ENCODE measurements at places on chromosomes 1 and 21.

DNA sequence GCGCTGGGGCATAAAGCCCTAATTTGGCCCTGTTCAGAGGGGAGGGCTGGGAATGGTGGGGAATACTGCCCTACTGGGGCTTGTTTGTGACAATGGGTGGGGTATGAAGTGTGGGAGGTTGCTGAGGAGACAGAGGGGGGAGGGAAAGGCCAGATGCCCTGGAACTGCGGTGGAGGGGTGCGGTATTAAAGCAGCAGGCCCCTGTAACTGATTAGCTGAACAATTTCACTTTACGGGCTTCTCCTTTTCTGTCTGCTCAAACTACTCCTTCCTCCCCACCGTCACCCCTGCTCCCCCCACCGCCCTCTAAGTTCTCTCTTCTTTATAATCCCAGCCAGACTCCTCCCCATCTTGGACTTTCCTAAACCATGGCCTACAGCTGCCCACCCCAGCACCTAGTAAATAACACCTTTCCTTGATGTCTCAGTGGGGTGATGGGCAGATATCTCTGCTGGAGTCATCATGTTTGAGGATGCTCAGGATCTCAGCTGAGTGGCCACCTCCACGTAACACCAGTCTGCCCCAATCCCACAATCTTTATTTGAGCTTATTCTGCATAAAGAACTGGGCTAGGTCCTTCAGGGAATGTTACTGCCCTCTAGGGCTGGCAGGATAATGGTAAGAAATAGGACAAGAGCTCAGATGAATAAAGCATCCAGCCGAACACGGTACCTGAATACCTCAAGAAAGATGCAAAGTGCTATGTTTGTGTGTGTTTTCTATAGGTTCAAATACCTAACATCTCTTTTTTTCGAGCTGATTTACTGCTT is 33.5 kb downstream of the XCL1 start:
- no peak for DNase-seq

- DNase-seq = no peak
These were observed 33.5 kb downstream of the CYYR1 start for GRCh38 chr21:26539566-26539965.

DNA sequence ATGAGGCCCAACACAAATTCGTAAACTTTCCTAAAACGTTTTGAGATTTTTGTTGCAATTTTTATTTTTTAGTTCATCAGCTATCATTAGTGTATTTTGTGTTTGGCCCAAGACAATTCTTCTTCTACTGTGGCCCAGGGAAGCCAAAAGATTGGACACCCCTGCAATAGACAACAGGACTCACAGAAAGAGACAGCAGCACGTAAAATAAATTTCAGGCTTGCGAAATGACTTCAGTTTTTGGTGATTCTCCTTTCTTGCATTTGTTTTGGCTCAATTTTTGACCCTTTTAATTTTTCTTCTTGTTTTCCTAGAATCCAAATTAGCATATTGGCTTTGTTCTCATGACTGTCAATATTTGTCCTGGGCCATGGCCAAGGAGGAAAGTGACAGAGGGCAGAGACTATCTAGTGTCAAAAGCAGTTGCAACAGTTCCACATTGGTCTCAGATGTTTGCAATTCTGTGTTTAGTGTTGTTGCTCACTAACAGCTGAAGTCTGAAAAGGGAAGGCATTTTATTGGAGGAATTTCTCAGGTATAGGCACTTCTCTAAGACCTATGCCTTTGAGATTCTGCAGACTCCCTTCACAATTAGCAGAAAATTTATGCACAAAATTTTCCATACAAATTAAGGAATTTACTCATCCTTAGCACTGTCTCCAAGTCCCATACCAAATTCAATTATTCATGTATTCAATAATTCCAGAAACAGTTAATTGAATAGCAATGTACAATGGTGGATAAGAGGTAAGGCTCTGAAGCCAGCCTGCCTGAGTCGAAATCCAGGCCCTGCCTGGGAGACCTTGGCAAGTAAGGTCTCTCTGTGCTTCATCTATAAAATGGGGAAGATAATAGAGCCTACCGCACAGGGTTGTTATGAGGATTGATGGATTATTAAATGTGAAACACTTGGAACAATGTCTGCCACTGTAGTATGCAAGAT is 160.9 kb upstream of the IVNS1ABP start:
- DNase-seq = no peak

- DNase-seq = no peak
These were observed 197.0 kb upstream of the EDN2 start for GRCh38 chr1:41681331-41682098.

DNA sequence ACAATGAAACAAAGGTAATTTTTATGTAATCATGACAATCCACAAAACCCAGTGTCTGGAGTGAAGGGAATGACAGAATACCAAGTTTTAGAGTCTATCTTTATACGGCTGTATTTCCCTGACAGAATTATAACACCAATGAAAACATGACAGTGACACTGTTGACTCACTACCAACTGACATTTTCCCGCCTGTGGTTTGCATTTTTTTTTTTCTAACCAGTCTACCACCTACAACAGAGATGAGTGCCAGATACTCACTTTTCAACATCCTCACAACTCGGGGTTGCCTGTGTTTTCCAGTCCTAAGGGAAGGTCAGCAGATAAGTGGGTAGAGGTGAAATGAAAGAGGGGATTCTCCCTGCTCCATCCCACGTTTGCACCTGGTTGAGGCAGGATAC is 118.9 kb downstream of the KCNJ6 start:
- no peak for DNase-seq

- no peak for DNase-seq
These were observed 48.2 kb downstream of the HHAT start for GRCh38 chr1:210376836-210377372.

GRCh38 chr1:85027242-85027983 is 20.9 kb downstream of the MCOLN3 start:
- no peak for DNase-seq

GRCh38 chr1:172622541-172622940 is 36.4 kb upstream of the FASLG start:
- DNase-seq = no peak

DNA sequence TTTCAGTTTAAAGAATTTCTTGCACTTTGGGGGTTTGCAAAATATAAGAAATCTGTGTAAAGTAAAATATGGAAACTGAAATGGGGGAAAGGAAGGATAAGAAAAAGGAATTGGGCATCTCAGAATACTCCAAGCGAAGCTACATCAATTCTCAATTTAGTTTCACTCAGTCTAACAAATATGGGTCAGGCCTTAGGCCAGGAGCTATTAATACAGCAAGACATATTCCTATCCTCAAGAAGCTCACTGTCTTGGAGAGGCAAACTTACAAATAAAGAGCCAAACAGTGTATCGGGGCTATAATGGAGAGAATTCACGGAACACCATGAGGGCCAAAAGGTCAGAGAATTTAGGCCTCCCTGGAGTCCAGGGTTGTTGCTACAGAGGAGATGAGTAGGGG is 43.0 kb upstream of the CCDC190 start:
- DNase-seq = no peak

DNA sequence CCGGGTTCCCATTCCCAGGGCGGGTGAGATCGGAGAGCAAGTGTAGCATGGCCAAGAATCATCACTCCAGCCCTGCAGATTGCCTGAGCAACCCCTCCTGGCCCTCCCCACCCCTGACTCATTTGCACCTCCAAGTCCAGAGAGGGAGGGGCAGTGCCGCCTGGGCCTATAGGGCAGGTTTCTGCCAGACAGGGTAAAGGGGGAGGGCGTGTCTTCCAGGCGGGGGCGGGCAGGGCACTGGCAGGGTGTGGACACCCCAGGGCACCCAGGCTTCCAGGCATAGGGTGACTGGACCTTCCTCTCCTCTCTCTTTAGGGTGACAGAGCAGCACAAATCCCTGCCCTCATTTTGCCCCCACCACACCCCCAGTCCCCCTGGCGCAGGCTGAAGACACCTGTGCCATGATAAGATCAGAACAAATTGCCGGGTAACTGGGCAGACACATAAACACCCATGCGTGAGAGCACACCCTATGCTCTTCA is 3.2 kb upstream of the CRYBG2 start:
- no peak for DNase-seq

DNA sequence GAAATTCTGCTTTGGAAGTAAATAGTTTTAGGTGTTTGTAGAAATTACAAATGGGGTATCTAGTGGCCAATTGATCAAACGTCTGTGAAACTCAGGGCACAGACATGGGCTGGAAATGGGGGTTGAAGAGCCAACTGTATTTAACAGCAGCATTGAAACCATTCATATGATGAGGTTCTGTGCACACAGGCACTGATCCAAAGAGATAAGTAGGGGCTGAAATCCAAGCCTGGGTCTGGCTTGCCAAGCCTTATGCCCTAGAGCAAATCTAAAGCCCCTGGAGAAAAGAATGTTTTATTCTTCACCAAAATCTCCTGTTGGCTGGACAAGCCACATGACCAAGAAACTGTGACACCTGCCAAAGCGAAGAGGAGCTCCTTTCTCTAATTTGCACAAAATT is 67.6 kb upstream of the ST6GALNAC5 start:
- no peak for DNase-seq

Measured in NCI-H187 treated with DMSO at 0.1 percent for 48 hours (cell line).